ENCODE measurements at places on chromosomes 5 and 9.

DNA sequence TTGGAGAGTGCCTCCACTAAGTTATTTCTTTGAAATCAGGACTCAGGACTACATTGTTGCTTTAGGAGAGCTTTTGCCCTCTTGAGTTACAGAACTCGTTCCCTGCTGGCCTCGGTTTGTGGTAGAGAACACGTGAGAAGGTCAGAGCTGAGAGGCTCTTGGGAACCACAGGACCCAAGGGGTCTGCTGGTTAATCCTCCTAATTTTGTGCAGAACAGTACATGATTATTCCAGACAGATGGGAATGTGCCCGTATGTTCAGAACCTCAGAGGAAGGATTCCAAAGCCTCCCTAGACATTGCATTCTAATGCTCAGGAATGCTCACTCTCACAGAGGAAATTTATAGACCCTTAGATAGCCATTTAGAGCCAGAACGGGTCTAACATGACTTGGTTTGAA is 25.2 kb upstream of the BASP1 start:
- DNase-seq: no peak

- DNase-seq: peak; percentile 47
Observed at GRCh38 chr5:140005145-140005591, 37.9 kb downstream of the NRG2 start.

- no peak for DNase-seq
Observed at GRCh38 chr9:105921057-105921726, 226.9 kb downstream of the TMEM38B start.

- DNase-seq: no peak
Observed at GRCh38 chr5:40939753-40940152, 30.5 kb downstream of the C7 start.

DNA sequence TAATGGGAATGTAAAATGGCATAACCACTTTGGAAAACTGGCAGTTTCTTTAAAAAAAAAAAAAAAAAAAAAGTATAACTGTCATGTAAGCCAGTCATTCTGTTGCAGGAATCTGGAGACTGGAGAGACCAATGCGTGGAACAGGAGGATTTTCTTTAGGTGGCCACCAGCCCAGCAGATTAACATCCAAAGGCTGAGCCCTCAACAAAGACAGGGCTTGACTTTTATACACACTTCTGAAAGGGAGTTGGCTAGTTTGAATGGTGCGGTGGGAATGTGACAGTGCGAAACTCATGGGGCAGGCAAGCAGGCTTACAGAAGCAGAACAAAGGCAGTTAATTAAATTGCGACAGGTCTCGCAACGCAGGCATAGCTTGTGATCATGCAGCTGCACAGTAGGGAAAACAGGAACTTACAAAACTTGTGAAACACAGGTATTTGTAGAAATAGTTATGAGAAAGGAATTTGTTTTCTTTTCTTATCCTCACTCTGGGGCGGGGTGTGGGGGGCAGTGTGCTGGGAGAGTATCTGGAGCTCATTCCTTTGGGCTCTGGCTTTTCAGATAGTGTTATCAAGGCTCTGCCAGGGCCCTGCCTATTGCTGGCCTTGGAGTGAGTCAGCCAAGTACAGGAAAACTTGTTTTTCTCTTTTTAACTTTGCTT is 12.0 kb downstream of the UIMC1 start:
- DNase-seq: no peak

DNA sequence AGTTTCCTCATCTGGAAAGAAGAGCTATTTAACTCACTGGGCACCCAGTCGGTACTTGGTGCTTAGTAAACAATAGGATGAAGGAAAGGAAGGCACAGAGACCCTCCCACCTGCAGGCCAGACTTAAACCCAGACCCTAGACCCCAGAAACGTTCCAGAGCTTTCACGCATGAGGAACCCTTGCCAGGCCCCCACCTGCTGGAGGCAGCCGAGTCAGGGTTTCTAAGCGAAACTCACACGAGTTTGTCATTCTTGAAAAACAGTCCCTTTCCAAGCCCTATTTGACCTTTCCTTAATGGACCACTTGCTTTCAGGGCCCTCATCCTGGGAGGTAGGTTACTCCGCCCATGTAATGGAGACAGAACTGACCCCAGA is 30.6 kb downstream of the NDUFA8 start:
- DNase-seq: no peak
